ENCODE measurements at places on chromosomes 5 and 9.

- DNase-seq, result no peak
These were observed 393.3 kb downstream of the DMRT2 start for GRCh38 chr9:1443450-1443849.

- DNase-seq, result no peak
These were observed 577.2 kb upstream of the EDIL3 start for GRCh38 chr5:84961903-84962302.

GRCh38 chr9:89606049-89606623 lies 1.3 kb downstream of the GADD45G start:
- DNase-seq, result no peak

- DNase-seq, result no peak
These were observed 123.3 kb downstream of the ST8SIA4 start for GRCh38 chr5:100779669-100780375.

DNA sequence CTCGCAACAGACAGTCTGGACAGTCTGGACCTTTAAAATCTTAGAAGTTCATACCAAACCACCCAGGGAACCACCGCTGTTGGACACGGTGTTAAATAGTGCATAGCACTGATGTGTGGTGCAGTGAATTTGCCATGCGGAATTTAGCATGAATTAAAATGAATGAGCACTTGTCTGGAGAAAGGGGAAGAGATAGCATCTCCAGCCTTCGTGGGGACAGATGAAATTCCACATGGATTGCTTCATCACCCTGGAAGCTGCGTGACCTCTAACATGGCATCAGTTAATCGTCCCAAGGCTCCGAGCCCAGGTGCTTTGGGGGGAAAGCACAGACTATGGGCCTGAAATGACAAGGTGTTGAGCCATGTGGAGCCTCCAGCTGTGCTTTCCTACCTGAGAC lies 91.4 kb downstream of the ADAMTS16 start:
- DNase-seq, result no peak

- DNase-seq, result no peak
These were observed 284.5 kb downstream of the TMEM38B start for GRCh38 chr9:105978826-105979225.

GRCh38 chr5:172909931-172910502 lies 49.2 kb upstream of the RPL26L1 start:
- no peak for DNase-seq
